ENCODE measurements at places on chromosomes 1 and 21.

DNA sequence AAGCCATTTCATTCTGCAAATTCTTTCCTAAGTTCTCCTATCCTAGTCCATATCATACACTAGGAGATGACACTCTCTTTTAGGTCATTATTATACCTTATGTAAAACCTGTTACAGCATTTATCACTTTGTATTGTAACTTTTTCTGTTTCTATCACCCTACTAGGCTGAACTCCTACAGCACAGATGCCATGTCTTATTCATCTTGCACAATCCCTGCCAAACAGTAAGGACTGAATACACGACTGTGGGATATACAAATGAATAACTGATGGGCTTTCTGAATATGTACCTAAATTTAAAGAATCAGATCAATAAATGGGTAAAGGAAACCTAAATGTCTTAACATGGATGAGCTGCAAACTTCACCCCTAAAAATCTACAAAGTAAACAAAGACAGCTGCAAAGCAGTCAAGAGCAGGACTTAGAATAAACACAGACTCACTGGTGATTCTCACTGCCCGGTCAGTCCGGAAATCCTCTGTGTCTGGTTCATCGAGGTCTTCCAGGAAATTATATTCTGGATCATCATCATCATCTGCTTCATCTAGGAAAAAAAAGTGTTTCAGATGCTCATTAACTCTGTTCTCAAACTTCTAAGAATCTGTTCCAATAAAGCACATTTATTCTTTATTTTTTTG is 62.3 kb downstream of the GON4L start:
- no peak for DNase-seq

GRCh38 chr1:19689856-19690255 is 25.2 kb downstream of the HTR6 start:
- no peak for DNase-seq

GRCh38 chr1:214455971-214456867 is 95.2 kb downstream of the PTPN14 start:
- no peak for DNase-seq

GRCh38 chr1:153794624-153795329 is 19.6 kb downstream of the SLC27A3 start:
- DNase-seq = no peak

GRCh38 chr1:17914987-17915386 is 159.9 kb downstream of the ACTL8 start:
- no peak for DNase-seq

GRCh38 chr1:236123563-236123962 is 18.8 kb upstream of the GPR137B start:
- DNase-seq = no peak

DNA sequence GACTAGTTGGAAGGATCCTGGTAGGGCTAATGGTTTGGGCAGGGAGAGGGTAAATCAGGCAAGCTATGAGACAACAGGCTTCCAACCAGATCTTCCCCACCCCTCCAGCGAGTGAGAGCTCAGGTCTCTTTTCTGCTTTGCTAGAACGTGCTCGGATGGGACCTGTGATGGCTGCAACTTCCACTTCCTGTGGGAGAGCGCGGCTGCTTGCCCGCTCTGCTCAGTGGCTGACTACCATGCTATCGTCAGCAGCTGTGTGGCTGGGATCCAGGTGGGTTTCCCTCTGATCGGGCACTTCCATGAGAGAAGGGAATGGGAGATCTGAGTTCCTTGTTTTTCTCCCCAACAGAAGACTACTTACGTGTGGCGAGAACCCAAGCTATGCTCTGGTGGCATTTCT is 14.0 kb upstream of the SARS1 start:
- no peak for DNase-seq

- no peak for DNase-seq
Measured at GRCh38 chr1:165726841-165727240, 28.5 kb upstream of the ALDH9A1 start.

- DNase-seq = no peak
Measured at GRCh38 chr21:31879911-31880310, 7.1 kb downstream of the HUNK start.

DNA sequence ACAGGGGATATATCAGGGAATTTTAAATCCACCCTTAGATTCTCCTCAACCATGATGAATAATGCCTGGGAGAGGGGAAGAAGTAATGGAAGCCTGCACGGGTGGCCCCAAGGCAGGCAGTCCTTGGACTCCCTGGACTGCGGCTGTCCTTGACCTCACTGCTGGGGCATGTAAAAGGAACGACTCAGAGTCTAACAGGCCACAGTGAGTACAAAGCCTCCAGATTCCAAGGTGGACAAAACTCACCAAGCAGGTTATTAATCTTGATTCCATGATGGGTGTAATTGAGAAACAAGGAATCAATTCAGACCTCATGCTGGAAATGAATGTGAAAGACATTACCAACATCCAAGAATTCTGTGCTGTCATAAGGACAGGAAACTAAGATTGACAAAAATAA is 13.0 kb upstream of the ARHGAP29 start:
- DNase-seq = no peak

- no peak for DNase-seq
Measured at GRCh38 chr1:25804244-25804963, 4.4 kb downstream of the SELENON start.

GRCh38 chr21:28906841-28907240 is 85.8 kb downstream of the LTN1 start:
- DNase-seq = no peak

- no peak for DNase-seq
Measured at GRCh38 chr1:61092642-61093041, 10.3 kb downstream of the NFIA start.

GRCh38 chr1:21956720-21957552 is 19.8 kb upstream of the HSPG2 start:
- DNase-seq = peak; percentile 12

DNA sequence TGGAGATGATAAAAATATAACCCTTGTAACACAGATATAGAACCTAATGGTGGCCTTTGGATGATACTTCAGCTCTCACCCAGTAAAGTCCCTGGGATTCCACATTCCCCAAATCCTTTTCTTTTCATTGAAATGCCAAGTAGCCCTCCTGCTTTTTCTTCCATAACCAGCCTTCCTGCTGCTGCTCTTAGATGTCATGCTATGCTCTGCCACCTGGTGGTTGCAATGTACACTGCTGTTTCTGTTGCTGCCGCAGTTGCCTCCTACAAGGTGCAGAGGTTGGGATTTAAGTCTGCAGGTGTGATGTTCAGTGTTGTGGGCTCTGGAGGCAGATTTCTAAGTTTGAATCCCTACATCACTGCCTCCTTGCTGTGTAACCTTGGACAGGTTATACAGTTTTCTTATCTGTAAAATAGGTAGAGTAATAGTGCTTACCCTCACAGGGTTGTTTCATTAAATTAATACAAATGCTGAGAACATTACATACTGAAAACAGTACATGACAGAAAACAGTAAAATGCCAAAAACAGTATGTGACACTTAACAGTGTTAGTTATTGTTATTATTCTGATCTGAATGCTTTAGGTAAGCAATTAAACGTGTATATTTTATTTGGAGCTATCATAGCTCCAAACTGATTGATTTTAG is 64.3 kb downstream of the CAMSAP2 start:
- peak; percentile 56 for DNase-seq

GRCh38 chr1:100658716-100659026 is 60.9 kb upstream of the VCAM1 start:
- DNase-seq = no peak

DNA sequence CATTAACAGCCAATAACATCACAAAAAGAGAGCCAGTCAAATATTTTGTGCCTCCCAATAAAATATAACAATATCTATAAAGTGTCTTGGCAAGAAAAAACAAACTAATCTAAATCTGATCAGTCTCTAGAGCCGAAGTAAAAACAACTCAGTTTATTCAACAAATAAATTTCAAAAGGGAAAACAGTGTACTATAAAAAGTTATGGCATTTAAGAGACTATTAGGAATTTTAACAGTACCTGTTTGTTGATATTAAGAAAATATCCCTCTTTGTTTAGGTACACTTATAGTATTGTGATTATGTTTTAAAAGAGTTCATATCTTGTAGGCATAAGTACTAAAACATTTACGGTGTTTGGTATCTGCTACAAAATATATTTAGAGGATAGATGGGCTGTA is 36.6 kb upstream of the C1orf53 start:
- DNase-seq = no peak

DNA sequence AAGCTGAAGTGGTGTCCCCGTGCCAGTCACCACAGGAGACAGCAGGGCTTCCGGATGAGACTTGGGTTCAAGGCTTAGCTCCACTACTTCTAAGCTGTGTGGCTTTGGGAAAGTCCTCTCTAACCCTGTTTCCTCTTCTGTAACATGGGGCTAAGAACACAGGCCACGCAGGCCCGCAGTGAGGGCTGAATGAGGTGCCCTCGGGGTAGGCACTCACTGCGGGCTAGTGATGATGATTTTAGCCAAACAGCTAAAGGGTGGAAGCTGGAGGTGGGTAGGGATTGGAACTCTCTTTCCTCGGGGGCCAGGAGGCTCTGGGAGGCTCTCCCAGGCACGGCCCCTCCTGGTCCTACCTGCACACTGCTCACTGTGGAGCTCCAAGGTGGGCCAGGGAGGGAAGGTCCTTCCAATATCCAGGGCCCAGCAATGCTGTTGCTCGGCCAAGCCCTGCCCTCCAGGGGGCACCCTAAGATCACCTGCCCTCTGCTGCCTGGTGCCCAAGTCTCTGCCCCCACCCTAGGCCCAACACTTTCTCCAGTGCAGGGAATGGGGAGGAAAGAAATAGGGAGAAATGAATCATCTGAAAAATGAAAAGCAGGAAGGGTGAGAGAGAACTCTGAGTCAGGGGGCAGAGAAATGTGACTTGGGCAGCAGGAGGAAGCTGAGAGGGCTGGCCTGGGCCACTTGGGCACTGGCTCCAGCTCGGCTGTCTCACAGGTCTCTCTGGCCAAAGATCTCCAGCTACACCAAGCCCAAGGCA is 19.2 kb upstream of the EVA1B start:
- peak; percentile 31 for DNase-seq

GRCh38 chr1:107622966-107623365 is 342.0 kb downstream of the VAV3 start:
- DNase-seq = no peak

GRCh38 chr1:14745789-14746188 is 147.3 kb downstream of the KAZN start:
- DNase-seq = no peak

- DNase-seq = no peak
Measured at GRCh38 chr1:30323841-30324240, 399.5 kb downstream of the MATN1 start.

GRCh38 chr1:29597861-29598260 is 361.5 kb downstream of the PTPRU start:
- DNase-seq = no peak

- DNase-seq = no peak
Measured at GRCh38 chr1:32276032-32276782, 15.7 kb upstream of the HDAC1 start.

DNA sequence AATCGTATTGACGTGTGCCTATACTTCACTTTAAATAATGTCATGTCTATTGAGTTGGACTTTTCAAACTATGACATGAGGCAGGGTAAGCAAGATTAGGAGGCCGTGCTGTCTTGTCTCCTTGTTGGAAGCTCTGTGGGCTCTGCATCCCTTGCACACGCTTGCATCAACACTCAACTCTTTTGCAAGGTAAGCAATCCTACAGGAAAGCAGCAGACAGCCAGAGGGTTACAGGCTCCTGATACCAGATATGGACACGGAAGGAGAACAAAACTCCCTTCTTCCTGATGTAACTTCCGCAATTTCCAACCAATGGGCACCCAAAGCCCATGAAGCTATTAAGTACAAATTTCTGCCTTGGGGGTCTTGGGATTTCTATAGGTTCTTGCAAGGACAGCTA is 1520.7 kb upstream of the B3GALT2 start:
- DNase-seq = no peak

GRCh38 chr1:8789314-8790214 is 27.9 kb downstream of the RERE start:
- DNase-seq = no peak

DNA sequence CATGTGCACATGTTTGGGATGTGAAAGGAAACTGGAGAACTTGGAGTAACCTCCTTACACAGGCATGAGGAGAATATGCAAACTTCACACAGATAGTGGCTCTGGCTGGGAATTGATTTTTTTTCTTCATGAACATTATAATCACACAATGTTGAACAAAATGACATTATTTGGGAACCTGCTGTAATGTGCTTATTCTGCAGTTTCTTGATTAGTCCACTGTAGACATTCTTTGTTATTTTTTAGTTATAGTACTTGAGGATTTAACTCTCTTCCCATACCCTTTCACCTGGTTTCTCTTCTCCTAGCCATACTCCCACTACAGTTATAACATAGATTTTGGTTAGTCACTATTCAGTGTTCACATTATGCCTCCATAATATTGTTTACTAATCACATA is 68.3 kb downstream of the ATG4C start:
- DNase-seq = no peak

GRCh38 chr1:157363660-157364140 is 188.6 kb downstream of the FCRL5 start:
- DNase-seq = no peak

GRCh38 chr1:41662765-41663437 is 178.4 kb upstream of the EDN2 start:
- no peak for DNase-seq

GRCh38 chr1:55990007-55990406 is 589.4 kb downstream of the PLPP3 start:
- DNase-seq = no peak

DNA sequence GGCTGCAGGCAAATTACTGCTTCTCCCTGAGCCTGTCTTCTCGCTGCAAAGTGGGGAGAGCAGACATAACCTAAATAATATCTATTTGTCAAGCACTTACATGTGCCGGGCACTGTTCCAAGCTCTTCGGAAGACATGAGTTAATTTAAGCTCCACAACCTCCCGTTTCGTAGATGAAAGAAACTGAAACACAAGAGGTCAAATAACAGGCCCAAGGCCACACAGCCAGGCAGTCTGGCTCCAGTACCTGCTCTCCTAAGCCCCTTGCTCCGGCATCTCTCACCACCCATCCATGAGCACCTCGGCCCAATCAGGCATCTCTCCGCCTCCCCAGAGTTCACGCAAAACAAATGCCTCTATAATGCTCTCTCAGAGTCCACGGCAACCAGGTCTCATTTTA is 65.4 kb downstream of the TAS1R2 start:
- no peak for DNase-seq

Measured in stimulated activated CD4-positive, alpha-beta T cell treated with anti-CD3 and anti-CD28 coated beads, Interleukin-1b, Interleukin-23, amount 100 ng/mL, for 1 hour (primary cell).